ENCODE measurements at places on chromosomes 2 and 18.

GRCh38 chr18:374721-375168 is 106.9 kb upstream of the THOC1 start:
- no peak for DNase-seq

DNA sequence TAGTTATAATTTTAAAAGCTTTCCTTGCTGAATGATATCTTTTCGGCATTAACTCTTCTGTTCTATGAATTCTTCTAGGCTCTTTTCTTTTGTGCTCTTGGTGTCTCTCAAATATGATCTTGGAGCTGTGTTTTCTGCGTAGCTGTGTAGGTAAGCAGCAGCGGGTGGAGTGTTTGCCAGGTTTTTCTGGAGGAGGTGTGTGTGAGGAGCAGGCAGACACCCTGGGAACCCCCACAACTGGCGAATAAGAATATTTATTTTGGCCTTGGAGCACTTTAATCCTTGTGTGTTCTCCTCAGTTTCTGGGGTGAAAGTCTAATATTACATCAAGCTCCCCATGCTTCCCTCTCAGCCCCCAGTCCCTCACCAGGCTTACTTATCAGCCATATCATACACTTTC is 232.0 kb upstream of the FANCL start:
- no peak for DNase-seq

- no peak for DNase-seq
These were observed 14.1 kb upstream of the LCT start for GRCh38 chr2:135850892-135851668.

DNA sequence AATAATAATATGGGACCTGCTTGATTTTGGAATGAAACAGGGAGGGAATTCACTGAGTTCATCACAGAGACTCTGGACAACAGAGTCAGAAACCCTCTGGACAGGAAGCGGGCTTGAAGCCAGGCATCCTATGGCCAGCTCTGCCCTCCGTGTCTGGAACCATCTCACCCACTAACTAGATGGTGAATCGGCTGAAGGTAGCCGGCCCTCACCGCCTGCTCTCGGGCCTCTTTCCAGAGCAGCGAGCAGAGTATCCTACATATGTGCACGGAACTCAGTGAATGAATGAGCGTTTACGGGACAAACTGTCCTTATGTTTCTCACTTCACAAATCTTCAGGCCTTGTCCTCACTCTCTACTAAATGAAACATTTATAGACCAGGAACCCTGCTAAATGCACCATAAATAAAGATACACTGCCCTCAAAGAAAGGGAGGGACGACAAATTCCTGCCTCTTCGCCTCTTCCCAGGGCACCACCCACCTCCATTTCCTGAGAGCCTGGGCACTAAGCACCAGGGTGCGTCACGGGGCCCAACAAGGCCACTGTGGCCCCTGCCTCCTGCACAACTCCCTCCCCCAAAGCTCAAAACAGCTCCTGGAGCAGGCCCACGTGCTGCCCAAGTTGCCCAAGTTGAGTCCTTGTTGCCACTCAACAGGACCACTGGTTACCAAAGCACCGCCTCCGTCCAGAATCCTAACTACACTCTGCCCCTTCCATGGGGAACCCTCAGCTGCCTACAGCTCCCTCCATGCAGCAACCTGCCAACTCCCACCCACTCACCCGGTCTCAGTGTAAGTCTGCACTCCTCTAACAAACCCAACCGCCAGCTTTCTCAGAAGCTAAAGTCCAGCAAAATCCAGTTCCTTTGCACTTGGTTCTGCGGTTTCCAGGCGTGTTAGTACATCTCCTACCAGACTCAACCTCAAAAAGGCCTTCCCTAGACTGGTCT is 1.7 kb downstream of the TBC1D8 start:
- no peak for DNase-seq

- DNase-seq: no peak
These were observed 665 bp upstream of the HRH4 start for GRCh38 chr18:24459772-24460171.

GRCh38 chr18:41569867-41570266 is 385.2 kb upstream of the PIK3C3 start:
- no peak for DNase-seq
